ENCODE measurements at places on chromosomes 3 and 15. TPM values are rescaled to one million over a fixed set of nuclear protein-coding genes. Genes with fewer than 3 reads are reported as not detected.

Gene KBTBD12
- total RNA-seq: not detected

Gene PP2D1
- total RNA-seq: not detected

Gene ITGA11
- 2.8 TPM for total RNA-seq

Gene CLEC3B
- total RNA-seq: not detected

Gene NCKIPSD
- total RNA-seq: 12.0 TPM

Gene DHX30
- 34.0 TPM for total RNA-seq

Gene FOXL2NB
- 0.56 TPM for total RNA-seq

Gene CCK
- total RNA-seq: 1.7 TPM

Gene OR5K2
- not detected for total RNA-seq

Gene PRICKLE2
- total RNA-seq: 3.9 TPM

Gene HHLA2
- total RNA-seq: 0.10 TPM

Gene ANKUB1
- total RNA-seq: not detected

Gene MAN2C1
- 66.1 TPM for total RNA-seq

Gene PSTPIP1
- total RNA-seq: 0.25 TPM

Gene ANKRD63
- 0.20 TPM for total RNA-seq

Gene DOCK3
- 0.28 TPM for total RNA-seq

Gene CCDC39
- not detected for total RNA-seq

Gene AQP9
- total RNA-seq: 0.05 TPM

Gene SRP14
- total RNA-seq: 266 TPM

Gene PLAAT1
- total RNA-seq: 0.09 TPM

Gene DPPA4
- not detected for total RNA-seq

Gene CFAP44
- total RNA-seq: 1.5 TPM

Gene HIGD2B
- 0.10 TPM for total RNA-seq

Gene ITIH1
- total RNA-seq: not detected

Gene NPHP3
- total RNA-seq: 9.8 TPM

Gene C3orf70
- 0.16 TPM for total RNA-seq

Gene SNX22
- 1.3 TPM for total RNA-seq

Gene DRD3
- total RNA-seq: not detected

Gene SOX2
- 0.50 TPM for total RNA-seq

Gene EOGT
- total RNA-seq: 9.7 TPM

Gene OR5H14
- total RNA-seq: not detected

Gene CCRL2
- total RNA-seq: 0.08 TPM

Gene LRRK1
- 11.0 TPM for total RNA-seq

Gene POPDC2
- total RNA-seq: 0.23 TPM

Gene FAM43A
- total RNA-seq: 20.4 TPM

Gene SCN11A
- not detected for total RNA-seq

Gene ECT2
- 75.6 TPM for total RNA-seq

Gene GOLGA6L7
- total RNA-seq: not detected

Gene FBXO40
- total RNA-seq: not detected

Gene SNUPN
- total RNA-seq: 29.0 TPM

Gene GHSR
- not detected for total RNA-seq

Gene AGBL1
- not detected for total RNA-seq

Gene NRROS
- total RNA-seq: 0.04 TPM

All from A549 treated with dexamethasone at 1 μM for 4 hours (cell line).